ENCODE measurements at places on chromosomes 12 and 14. TPM values are rescaled to one million over a fixed set of nuclear protein-coding genes. Genes with fewer than 3 reads are reported as not detected.

Gene HOXC10
- polyA plus RNA-seq, result 49.1 TPM

Gene EAPP
- 29.4 TPM for polyA plus RNA-seq

Gene WNT1
- polyA plus RNA-seq, result not detected

Gene TSHR
- 1.1 TPM for polyA plus RNA-seq

Gene CHD8
- polyA plus RNA-seq, result 36.2 TPM

Gene CATSPERB
- 0.28 TPM for polyA plus RNA-seq
